Activated T-helper 1 cell treated with anti-CD3 and anti-CD28 coated beads, Interleukin-2, amount 50 U/mL, for 16 hours (primary cell): ENCODE measurements at places on chromosomes 12 and 14.

DNA sequence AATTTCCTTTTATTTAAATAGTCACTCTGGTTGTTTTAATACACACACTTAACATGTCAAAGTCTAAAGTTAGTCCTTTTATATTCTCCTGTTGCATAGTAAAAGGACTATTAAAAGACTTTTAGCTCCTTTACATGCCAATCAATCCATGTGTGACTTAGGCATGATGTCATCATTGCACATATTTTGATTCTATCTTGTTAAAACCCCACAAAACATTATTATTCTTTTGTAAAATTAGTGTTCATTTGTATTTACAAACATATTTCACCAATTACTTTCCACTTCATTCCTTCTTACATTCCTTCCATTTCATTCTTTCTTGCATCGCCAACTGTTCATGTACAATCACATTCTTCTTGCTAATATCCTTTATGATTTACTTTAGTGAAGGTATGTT lies 39.6 kb downstream of the TC2N start:
- no peak for DNase-seq

DNA sequence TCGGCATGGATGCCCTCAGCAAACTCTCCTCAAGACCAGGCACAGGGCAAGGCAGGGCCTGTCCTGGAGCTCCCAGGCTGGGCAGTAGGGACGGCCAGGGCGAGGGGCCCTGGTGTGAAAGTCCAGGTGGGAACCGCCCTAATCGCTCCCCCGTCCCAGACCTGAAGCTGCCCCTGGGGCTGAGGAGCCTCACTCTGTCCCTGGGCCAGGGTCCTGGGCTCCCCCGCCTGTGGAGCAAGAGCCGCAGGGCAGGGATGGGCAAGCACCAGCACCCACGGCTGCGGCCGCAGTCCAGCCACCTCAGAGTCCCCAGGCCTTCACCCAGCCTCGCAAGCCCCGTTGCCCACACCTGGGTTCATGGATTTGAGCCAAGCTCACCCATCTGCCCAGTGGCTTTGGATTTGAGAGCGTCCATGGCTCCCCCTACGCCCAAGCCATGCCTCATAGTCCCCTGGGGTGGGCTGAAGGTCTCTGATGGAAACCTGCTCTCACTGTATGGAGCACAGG lies 102.4 kb upstream of the C14orf180 start:
- no peak for DNase-seq

DNA sequence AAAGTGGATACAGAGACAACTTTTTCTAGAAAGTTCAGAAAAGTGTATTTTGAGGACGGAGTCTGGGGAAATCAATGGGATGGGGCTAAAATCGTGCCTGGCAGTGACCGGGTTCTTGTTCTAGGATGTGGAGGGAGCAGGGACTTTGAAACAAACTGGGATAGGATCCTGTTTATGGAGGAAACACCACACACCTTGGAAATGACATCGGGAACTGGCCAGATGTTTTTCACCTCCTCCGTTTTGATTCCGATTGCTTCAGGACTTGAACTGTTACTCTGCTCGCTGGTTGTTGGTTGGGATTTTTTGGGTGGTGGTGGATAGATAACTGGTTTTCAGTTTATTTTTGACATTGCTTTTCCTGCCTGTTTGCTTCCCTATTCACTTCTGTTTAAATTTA lies 506 bp downstream of the EMP1 start:
- no peak for DNase-seq

- DNase-seq, result no peak
Measured at GRCh38 chr14:68740788-68741476, 51.9 kb downstream of the ZFP36L1 start.

DNA sequence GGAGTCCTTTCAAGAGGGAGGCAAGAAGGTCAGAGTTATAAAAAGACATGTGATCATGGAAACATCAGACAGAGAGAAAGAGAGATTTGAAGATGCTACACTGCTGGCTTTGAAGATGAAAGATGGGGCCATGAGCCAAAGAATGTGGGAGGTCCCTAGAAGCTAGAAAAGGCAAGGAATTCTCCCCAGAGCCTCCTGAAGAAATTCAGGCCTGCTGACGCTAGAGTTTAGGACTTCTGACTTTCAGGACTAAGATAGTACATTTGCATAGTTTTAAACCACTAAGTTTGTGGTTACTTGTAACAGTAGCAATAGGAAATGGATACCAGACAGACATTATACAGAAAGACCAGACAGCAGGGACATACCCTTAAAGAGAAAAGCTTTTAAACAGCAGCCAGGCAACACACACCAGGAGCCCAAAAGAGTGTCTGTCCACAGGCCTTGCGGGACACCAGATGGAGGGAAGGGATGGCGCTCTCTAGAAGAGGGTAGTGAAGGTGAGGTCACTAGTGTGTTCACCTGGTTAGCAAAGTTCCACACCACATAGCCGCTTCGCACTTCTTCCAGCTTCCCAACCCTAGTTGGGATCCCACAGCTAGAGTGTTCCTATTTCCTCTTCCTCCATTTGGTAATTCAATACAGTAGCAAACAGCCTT lies 29.7 kb upstream of the CEBPE start:
- no peak for DNase-seq

DNA sequence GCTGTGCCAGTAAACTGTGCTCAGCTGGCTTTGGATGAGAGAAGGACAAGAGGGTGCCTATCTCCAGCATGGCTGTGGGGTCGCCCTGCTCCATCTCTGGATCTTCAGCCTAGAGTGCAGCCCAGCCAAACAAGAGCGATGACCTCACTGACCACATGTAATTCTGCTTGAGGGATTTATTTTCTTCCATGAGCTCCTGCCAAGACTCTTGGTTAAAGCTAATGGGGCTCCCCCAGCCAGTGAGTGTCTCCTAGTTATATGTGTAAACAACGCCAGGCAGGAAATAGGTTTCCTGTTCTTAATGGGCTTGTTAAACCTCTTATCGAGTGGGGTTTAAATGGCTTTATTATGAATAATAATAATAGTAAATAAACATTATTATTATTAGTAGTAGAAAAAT lies 397.2 kb downstream of the NRXN3 start:
- DNase-seq, result no peak

DNA sequence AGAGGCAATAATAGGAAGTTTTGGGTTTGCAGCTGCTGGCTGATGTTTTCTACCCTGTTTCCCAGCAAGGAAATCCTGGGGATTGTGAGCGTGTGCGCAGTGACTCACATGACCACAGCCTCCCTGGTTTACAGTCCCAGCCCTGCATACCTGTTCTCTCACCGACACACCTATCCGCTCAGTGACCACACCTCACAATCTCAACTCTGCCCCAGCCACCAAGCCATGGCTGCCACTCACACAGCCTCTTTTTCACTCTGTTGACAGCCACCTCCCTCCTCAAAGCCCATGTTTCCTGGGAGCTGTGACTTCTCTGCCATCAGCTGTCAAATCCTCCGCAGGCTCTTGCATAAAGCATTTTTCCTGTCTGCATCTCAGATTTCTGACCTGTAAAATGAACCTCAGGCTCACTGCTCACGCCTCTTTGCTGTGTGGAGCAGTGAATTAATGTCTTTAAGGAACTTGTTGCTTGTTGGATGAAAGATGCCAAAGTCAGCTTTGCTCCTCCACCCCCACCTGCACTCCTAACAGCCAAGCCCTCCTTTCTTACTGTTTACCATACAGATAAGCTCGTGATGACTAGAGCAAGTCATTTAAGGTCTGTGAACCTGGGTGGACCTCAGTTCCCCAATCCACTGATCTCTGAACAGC lies 43.5 kb downstream of the B4GALNT3 start:
- no peak for DNase-seq

- DNase-seq, result no peak
Measured at GRCh38 chr12:12741660-12742059, 24.5 kb downstream of the CDKN1B start.

DNA sequence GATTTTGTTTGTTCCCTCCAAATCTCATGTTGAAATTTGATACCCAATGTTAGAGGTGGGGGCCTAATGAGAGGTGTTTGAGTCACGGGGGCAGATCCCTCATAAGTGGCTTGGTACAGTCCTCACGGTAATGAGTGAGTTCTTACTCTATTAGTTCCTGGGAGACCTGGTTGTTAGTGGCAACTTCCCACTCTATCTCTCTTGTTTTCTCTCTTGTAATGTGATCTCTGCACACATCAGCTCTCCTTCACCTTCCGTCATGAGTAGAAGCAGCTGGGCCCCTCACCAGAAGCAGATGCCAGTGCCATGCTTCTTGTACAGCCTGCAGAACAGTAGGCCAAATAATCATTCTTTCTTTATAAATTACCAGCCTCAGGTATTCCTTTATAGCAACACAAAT lies 29.6 kb upstream of the KCNK10 start:
- DNase-seq, result no peak

DNA sequence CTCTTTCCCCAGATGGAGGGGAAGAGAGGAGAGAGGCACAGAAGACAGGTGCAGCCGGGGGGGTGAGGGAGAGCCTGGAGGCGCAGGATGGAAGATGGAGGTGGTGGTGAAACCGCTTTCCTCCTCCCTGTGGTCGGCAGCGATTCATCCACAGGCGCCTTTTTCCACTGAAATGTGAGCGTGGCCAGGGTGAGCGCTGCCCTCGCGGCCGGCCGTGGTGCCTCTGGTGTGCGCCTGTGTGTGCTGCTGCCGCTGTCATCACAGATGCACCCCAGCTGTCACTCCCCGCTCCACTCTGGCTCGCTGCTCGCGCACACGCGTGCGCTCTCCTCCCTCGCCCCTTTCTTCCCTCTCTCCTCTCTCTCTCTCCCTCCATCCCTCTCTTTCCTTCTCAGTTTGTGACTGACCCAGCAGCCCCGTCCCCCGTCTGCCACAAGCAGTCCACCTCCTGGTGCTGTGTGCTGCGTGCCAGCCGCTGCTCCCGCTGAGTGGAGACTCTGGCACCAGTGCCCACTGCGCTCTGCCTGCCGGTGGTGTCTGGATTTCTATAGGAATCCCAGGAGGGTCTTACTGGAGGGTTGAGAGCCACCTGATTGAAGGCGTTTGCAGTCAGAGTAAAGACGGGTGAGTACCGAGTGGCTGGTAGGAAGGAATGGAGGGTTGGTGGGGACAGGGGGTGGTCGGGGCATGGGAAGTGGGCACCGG lies at the start of gene LRTM2:
TSS of gene LRTM2 (plus strand) at position 375 of the 705 bp plus-strand sequence. CDS start 7,584 bp downstream, outside the sequence.
- no peak for DNase-seq

- no peak for DNase-seq
Measured at GRCh38 chr12:114823724-114824123, 139.7 kb upstream of the TBX3 start.

GRCh38 chr14:76376409-76376877 lies 506 bp downstream of the ESRRB start:
- DNase-seq, result no peak

GRCh38 chr12:80829767-80830166 lies 108.0 kb downstream of the LIN7A start:
- DNase-seq, result no peak

DNA sequence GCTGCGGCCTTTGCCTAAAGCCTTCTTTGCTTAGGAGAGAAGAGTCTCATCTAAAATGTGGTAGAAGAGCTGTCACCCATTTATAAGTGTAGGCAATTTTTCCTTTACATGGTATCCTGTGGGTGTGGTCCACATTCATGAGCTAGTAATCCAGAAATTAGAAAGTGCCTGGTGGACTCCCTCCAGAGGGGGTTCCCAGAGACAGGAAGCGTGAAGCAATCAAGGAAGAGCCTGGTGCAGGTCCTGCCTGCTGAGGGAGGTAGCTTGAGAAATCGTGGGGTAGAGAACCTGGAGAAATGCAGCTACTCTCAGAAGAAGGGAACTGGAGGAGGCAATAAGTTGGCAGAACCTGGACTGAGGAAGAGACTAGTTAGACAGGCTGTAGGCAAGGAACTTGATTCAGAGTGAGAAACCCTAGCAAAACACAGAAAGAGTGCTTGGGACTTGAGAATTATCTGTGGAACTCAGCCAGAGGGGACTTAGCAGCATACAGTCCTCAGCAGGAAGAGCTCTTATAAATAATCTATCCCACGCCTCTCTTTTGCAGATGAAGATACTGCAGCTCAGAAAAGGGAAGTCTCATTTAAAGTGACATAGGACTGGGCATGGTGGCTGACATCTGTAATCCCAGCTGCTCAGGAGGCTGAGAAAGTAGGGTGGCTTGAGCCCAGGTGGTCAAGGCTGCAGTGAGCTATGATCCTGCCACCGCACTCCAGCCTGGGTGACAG lies 182.4 kb upstream of the CCND2 start:
- no peak for DNase-seq

GRCh38 chr12:46517579-46517962 lies 145.0 kb upstream of the SLC38A2 start:
- DNase-seq, result no peak

DNA sequence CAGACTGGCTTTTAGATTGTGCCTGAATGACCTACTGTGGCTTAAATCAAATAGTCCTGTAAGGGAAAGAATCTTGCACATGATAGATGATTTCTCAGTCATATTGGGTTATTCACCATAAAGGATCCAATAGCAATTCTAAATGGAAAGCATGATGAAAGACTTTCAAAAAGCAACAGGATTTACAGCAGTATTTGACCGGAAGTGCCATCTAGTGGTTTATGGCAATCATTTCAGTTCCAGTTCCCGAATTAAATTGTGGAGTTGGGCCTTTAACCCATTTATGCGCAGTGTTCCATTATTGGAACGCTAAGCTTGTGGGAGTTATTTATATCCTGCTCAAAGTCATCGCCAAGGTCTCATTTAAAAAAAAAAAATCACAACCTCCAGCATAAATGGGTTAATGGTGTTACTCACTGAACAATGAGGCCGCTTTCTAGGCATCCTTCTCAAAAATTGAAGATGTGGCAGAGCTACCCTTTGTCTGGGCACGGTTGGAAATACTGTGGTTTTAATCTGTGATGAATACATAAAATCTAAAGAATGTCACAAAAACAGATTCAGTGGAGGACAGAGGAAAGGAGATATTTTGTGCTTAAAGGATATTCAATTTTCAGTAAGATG lies 60.8 kb upstream of the REP15 start:
- no peak for DNase-seq

DNA sequence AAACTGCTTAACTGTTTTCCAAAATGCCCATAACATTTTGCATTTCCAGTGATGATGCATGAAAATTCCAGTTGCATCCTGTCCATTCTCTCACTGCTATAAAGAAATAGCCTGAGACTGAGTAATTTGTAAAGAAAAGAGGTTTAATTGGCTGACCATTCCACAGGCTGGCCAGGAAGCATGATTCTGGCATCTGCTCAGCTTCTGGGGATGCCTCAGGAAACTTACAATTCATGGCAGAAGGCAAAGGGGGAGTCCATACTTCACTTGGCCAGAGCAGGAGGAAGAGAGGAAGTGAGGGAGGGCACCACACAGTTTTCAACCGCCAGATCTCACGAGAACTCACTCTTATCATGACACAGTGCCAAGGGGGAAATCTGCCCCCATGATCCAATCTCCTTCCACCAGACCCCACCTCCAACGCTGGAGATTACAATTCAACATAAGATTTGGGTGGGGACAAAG lies 18.2 kb upstream of the CLEC2D start:
- DNase-seq, result no peak

GRCh38 chr12:87196321-87196720 lies 832.9 kb downstream of the C12orf50 start:
- DNase-seq, result no peak

DNA sequence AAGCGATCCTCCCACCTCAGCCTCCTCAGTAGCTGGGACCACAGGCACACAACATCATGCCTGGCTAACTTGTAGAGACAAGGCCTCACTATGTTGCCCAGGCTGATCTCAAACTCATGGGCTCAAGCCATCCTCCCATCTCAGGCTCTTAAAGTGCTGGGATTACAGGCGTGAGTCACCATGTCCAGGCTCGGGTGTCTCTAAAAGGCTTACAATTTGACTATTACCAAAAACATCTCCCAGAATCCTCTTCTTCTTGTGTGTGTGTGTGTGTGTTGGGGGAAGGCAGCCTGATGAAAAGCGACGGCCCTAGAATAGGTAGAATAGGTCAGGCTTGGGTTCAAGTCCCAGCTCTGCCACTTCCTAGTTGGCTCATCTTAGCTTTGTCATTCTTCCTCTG lies 16.8 kb downstream of the MSI1 start:
- no peak for DNase-seq
